Non-pigmented ciliary epithelial cell (primary cell): ENCODE measurements at places on chromosomes 7 and 10.

DNA sequence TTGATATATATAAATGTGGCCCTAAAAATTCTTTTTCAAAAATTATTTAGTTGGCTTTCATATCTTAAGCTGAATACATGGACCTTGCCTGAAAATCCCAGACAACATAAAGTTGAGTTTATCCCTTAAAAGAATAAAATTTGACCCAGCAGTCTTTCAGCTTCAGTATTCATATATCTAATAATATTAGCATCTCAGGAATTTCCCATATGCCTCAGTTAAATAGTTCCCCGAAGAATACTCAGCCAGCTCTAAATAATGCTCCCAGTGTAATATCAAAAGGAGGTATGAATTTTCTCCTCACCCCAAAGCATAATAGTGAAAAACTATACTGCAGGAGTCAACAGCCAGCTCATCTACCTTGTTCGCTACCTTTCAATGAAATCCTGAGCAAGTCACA, 145.9 kb downstream of the CTNNA3 start:
- no peak for DNase-seq

DNA sequence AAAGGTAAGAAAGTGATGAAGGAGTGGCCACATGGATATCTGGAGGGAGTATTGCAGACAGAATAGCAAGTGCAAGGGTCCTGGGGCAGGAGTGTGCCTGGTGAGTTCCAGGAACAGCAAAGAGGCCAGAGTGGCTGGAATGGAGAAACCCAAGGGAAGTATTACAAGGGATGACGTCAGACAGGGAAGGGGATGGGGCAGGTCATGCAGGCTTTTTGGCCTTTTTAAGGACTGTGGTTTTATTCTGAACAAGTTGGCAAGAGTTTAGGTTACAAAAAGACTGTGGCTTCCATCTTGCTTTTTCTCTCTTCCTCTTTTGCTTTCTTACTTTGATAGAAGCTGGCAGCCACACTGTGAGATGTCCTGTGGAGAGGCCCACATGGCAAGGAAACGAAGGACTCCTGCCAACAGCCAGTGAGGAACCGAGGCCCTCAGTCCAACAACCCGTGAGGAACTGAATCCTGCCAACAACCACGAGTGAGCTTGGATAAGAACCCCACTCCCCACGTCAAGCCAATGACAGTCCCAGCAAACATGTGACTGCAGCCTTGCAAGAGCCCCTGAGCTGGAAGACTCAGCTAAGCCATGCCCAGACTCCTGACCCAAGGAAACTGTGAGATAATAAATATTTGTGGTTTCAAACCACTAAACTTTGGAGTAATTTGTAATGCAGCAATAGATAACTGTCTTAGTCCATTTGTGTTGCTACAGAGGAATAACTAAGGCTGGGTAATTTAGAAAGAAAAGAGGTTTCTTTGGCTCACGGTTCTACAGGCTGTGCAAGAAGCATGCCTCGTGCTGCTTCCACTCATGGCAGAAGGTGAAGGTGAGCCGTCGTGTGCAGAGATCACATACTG, 19.8 kb upstream of the KDM7A start:
- no peak for DNase-seq

DNA sequence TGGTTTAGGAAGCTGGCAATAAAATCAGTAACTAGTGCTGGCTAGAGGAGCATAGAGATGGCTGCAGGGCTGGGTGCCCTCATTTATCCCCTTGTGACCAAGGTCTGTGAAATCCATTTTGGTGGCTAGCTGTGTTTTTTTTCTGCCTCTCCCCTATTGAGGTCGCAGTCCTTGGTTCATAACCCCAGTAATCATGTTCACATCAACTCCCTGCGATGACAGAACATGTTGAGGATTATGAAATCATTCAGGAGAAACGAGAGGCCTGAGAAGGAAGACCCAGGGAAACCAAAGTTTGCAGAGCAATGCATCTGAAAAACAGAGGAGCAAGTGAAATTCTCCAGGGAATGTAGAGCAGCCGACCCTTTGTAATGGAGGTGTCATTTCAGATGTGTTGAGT, 126.9 kb downstream of the TACC2 start:
- DNase-seq = no peak

- DNase-seq = no peak
Observed at GRCh38 chr7:31029251-31030042, 22.7 kb upstream of the ADCYAP1R1 start.

DNA sequence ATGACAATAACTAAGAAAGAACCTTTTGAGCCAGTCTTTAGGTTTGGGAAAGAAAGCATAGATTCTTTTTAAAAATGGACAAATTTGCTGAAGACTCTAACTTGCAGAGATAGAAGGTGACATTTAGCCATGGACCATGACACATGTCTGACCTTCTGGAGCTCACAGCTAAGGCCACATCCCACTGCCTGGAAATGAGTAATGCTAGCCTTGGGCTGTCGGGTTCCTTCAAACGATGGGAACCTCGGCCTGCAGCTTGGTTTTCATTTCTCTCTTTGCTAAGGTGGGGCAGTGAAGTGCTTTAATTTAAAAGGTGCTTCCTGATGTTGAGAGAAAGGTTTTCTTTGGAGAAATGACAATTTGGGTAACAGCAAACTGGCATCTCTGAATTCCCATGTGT, 223.2 kb downstream of the FANK1 start:
- no peak for DNase-seq

GRCh38 chr10:6092731-6093130, 3.9 kb downstream of the RBM17 start:
- DNase-seq = no peak

DNA sequence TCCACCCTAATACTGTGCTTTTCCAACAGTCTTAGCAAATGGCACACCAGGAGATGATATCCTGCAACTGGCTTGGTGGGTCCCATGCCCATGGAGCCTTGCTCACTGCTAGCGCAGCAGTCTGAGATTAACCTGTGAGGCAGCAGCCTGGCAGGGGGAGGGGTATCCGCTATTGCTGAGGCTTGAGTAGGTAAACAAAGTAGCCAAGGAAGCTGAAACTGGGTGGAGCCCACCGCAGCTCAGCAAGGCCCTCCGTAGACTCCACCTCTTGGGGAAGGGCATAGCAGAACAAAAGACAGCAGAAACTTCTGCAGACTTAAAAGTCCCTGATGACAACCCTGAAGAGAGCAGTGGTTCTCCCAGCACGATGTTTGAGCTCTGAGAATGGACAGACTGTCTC, 399.0 kb downstream of the CCSER2 start:
- no peak for DNase-seq

- no peak for DNase-seq
Observed at GRCh38 chr10:25047591-25048301, 31.3 kb downstream of the THNSL1 start.

DNA sequence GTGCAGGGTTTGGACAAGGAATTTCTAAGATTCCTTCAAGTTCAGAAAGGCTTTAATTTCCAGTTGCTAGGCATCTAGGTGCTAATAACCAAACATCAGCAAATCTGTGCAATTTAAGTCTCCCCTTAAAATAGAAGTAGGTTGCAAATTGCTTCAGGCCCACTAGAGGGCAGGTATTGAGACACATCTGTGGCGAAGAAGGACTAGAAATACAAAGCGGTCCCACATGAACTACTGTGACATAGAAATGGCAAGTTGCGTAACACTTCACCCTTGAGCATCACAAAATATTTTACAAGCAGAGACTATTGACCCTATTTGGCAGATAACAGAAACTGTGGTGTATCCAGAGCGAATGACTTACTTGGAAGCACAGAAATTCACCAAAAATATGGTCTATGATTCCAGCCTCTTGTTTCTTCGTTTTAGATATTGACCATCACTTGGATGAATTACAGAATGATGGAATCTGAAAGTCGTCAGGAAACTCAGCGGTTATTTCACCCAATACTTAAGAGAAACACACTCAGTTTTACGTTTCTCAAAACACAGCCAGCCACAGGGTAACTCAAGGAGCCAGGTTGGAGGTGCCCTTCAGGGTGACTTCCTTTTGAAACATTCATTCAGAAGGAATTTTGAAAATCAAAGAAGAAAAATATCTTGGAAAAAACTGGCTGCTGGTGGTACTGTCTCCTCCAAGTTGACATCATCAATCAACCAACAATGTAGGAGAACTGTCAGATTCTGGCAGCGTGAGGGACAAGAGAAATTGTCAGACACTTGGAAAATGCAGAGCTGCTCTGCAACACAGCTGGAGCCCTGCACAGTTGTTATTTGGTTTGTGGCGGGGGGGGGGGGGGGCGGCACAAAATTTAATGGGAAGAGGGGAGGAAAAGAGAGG, 256.3 kb upstream of the MINDY3 start:
- no peak for DNase-seq

DNA sequence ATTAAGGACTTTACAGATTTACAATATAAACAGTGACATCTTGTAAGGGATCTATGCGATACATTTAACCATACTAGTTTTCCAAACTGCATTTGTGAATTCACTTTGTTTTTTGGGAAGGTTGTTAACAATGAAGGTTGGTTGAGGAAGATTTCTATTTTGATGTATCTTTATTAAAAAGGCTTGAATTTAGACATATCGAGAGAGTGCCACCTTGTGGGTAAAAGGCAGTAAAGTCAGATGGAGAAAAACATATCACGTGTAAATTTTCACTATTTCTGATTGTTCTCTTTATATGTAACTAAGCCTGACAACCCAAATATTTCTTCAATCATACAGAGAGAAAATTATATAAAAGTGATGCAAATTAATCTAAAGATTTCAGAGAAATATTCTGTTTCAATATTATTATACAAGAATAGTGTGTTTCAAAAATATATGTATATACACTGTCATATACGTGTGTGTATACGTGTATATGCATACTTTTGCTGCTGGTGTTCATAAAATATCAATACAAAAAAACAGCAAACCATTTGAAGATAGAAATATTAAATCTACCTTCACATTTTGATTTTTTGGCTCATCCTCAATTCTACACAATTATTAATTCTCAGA, 988.6 kb downstream of the SORCS1 start:
- DNase-seq = no peak

- no peak for DNase-seq
Observed at GRCh38 chr7:91249506-91250233, 14.6 kb upstream of the FZD1 start.

- no peak for DNase-seq
Observed at GRCh38 chr7:389911-390601, 100.1 kb downstream of the FOXL3 start.

- no peak for DNase-seq
Observed at GRCh38 chr10:104043185-104043830, 42.4 kb downstream of the COL17A1 start.

DNA sequence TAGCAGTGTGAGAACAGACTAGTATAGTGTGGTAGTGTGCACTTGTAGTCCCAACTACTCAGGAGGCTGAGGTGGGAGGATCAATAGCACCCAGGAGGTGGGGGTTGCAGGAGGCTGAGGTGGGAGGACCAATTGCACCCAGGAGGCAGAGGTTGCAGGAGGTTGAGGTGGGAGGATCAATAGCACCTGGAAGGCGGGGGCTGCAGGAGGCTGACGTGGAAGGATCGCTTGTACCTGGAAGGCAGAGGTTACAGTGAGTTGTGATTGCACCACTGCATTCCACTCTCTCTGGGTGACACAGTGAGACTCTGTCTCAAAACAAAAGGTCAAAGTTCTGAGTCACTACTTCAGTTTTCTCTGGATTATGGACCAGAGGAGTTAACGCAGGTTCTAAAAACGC, 22.6 kb upstream of the DIP2C start:
- no peak for DNase-seq

- DNase-seq = no peak
Observed at GRCh38 chr7:78443811-78444210, 645.2 kb downstream of the PHTF2 start.

- no peak for DNase-seq
Observed at GRCh38 chr7:147775516-147776284, 814.9 kb upstream of the C7orf33 start.

DNA sequence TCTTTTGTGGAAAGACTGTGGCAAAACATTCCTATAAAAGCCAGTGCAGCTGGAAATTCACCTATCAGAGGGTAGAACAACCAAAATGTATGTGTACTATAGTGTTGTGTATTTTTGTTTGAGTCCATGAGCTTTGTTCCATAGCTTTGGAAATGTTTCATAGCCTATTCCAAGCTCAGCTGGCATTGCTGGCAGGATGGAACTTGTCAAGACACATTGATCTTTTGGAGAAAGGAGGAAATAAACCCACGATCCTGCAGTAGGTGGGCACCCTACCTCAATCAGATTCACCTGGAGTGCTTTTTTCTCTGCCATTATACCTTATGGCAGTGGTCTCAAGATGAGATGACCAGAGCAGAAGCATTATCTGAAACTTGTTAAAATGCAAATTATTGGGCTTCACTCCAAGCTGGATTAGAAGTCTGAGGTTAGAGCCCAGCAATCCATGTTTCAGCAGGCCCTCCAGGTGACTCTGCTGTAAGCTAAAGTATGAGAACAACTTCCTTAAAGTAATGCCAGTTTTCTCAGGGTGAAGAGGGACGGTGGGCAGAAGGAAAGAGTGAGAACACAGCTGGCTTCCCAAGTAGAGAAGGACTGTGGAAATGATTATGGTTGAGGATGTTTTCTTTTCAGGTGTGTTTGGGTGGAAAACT, 30.3 kb upstream of the CDK1 start:
- DNase-seq = no peak

DNA sequence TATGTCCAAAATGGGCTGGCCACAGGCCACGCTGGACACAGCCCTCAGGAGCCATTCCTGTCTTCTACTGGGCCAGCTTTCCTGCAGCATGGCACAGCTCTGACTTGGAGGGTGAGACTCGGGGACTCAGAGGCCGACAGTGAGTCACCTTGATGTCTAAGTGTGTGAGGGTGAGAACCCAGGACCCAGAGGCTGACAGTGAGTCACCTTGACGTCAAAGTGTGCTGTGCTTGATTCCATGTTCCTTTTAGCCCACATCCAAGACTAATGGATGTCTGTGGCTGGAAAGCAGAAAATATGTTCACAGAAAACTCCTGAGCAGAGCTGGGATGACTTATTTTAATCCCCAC, 6.0 kb upstream of the FAM170B start:
- peak; percentile 71 for DNase-seq

DNA sequence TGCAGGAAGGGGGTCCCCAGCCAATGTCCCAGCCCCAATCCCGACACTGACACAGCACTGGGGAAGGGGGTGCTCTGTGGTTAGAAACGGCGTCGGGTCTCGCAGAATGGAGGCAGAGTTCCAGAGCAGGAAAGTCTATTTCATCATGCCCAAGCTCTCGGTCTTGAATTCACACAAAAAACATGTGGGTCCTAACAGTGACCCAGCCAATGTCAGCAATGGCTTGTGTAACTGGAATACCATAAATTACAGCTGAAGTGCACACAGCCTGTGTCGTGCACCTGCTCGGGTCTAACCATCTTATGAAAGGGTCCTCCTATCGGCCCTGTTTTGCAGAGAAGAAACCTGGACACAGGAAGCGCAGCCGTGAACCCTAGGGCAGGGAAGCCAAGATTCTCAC, 324.1 kb downstream of the ADARB2 start:
- DNase-seq = no peak

- DNase-seq = no peak
Observed at GRCh38 chr10:103598654-103599115, 105.2 kb downstream of the NEURL1 start.
